ENCODE measurements at places on chromosomes 6 and 20.
A peak's percentile ranks its signal among the peaks of the same experiment; 100 is the strongest.

DNA sequence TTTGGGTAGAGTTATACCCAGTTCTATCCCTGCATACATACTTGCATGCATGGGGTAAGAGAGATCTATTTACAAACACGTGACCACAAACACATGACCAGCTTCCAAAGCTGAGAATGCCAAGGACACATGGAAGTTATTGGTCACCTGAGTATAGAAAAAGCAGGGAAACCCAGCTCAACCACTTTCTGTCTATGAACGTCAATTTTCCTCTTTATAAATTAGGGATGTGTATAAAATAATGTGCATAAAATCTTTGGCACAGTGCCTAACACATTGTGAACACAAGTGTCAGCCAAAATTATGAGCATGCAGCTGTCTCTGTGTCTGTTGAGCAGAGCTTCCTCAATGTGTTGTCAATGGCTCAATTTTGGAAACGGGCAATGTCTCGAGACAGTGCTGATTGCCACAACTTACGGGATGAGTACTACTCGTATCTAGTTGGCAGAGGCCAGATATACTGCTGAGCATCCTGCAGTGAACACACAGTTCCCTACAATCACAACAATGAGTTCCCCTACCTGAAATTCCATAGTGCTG is 44.9 kb downstream of the TPD52L1 start:
- no peak for DNase-seq
- H3K36me3 ChIP-seq: no peaks in the 10 kb centered on the region
- H3K4me3 ChIP-seq: no peak overlapping the region
- H3K27ac ChIP-seq: no peak overlapping the region

- DNase-seq: no peak
- no peak overlapping the region for H3K4me3 ChIP-seq
- no peak overlapping the region for H3K27ac ChIP-seq
- no peaks in the 10 kb centered on the region for H3K27me3 ChIP-seq
Observed at GRCh38 chr6:74409447-74409846, 713.4 kb downstream of the CD109 start.

DNA sequence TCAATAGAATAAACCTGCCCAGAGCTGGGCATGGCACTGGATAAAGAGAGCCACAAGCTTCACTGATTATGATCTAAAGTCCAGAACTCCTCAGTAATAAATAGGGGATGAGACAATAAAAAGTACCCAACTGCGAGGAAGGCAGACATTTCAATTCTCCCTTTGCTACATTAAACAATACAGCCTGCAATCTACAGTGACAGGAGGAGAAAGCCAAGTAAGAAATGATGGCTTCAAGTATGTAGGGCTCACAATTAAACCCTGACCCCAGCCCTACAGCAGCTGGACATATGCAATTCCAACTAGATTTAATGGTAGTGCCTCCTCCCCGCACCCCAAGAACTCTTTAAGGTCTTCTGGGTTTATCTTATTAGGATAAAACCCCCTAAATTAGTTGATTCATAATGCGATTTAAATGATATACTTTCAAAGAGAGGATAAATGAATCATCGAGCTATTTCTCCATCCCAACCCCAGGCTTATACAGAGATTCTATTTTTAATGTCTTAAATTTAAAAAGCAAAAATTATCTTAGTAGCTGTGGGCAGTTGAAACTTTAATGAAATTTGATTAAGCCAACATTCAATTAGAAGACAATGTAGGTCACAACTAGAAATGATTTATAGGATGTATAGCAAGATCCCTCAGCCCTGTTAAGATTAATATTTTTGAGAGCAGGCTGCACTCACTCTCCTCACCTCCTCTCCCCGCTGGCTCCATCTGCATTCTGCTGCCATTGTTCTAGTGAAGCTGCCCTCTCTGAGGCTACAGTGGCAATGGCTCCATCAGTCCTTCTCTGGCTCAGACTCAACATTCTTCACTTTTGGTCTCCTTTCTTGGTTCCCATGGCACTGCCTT is 57.1 kb downstream of the OGFRL1 start:
- no peak for DNase-seq
- H3K4me3 ChIP-seq: no peak overlapping the region
- no peaks in the 10 kb centered on the region for H3K27me3 ChIP-seq
- no peak overlapping the region for H3K27ac ChIP-seq
- no peaks in the 10 kb centered on the region for H3K4me1 ChIP-seq

GRCh38 chr6:169962604-169963469 is 211.4 kb downstream of the ERMARD start:
- DNase-seq: no peak
- H3K4me1 ChIP-seq: no peaks in the 10 kb centered on the region
- H3K27ac ChIP-seq: no peak overlapping the region

DNA sequence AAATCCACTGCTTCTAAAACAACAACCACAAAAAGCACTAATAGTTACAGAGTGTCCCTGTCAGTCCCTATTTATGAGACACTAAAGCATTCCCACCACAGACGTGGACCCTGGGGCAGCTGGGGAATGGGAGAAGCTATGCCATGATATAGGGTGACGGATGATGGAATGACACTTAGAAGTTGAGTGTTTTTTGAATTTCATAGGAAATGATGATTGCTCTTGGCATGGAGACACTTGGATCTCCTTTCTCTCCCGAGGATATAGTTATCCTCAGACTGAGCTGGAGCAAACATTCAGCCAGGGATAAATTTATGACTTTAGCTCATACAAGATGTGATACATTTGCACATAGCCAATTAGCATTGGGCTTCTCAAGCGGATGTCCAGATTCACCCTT is 151.2 kb downstream of the EDN3 start:
- no peak overlapping the region for H3K27ac ChIP-seq
- DNase-seq: no peak
- no peak overlapping the region for H3K4me3 ChIP-seq
- H3K27me3 ChIP-seq: no peaks in the 10 kb centered on the region

DNA sequence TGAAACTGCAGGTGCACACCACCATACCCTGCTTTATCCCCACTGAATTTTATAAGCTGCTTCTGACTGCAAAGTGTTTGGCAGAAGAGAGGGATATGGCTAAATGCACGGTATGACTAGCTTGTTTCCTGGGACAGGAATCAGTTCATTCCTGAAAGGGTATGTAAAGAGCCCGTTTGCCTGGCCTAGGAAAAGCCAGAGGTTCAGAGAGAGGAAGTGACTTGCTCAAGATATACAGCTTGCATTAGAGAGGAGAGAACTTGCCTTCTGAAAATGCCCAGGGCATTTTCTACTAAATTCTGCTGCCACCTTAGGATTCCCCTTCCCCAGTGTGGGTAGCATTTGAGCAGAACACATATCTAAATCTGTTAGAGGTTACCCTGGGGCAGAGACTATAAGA is 683 bp upstream of the GCNT2 start:
- no peaks in the 10 kb centered on the region for H3K36me3 ChIP-seq
- H3K27ac ChIP-seq: peak overlapping the region; percentile 90
- no peak for DNase-seq
- H3K4me3 ChIP-seq: peak overlapping the region; percentile 33
- H3K4me1 ChIP-seq: peaks cover 33% of the 10 kb centered on the region

DNA sequence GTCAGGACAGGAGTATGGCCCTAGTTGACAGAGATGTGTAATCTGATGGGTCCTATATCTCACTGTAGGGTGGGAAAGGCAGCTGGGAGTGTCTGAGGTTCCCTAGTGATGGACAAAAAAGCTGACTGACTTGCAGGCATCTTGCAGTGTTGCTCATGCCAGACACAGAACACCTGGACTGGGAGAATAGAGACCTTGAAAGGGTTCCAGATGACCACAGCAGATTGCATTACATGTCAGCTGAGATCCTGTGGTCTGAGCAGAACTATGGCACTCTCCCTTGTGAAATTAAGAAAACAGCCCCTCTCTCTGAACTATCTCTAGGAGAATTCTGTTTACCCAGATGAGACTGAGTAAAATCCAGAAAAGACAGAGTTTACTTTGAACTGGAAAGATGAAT is 212.6 kb upstream of the MAN1A1 start:
- no peak overlapping the region for H3K4me3 ChIP-seq
- no peaks in the 10 kb centered on the region for H3K27me3 ChIP-seq
- DNase-seq: no peak
- H3K4me1 ChIP-seq: no peaks in the 10 kb centered on the region
- H3K36me3 ChIP-seq: no peaks in the 10 kb centered on the region
- H3K27ac ChIP-seq: no peak overlapping the region

DNA sequence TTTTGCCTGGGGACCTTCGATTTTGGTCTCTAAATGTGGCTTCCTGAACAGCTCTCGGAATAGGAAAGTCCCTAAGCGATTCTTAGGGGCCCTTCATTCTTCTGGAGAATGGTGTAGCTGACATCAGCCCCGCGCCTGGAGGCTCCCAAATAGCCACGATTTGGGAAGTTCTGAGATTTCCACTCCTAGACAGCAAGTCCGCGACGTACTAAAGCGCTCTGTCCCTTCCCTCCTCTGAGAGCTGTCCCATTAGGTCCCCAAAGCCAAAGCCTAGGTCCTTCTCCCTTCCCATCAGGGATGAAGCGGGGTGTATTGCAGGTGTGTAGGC is 756 bp downstream of the MOXD1 start:
- no peak for DNase-seq
- no peaks in the 10 kb centered on the region for H3K36me3 ChIP-seq
- H3K27me3 ChIP-seq: peaks cover 2% of the 10 kb centered on the region
- peak overlapping the region; percentile 78 for H3K4me3 ChIP-seq
- no peak overlapping the region for H3K27ac ChIP-seq
- H3K4me1 ChIP-seq: no peaks in the 10 kb centered on the region

- 0 out of 2 replicates have a peak, but pooled peaks cover 5% of the 10 kb centered on the region for H3K4me1 ChIP-seq
- no peaks in the 10 kb centered on the region for H3K27me3 ChIP-seq
- peak; percentile 39 for DNase-seq
- H3K36me3 ChIP-seq: peaks cover 10% of the 10 kb centered on the region
- peak overlapping the region; percentile 9 for H3K27ac ChIP-seq
Observed at GRCh38 chr20:32445539-32446273, 87.6 kb downstream of the ASXL1 start.

DNA sequence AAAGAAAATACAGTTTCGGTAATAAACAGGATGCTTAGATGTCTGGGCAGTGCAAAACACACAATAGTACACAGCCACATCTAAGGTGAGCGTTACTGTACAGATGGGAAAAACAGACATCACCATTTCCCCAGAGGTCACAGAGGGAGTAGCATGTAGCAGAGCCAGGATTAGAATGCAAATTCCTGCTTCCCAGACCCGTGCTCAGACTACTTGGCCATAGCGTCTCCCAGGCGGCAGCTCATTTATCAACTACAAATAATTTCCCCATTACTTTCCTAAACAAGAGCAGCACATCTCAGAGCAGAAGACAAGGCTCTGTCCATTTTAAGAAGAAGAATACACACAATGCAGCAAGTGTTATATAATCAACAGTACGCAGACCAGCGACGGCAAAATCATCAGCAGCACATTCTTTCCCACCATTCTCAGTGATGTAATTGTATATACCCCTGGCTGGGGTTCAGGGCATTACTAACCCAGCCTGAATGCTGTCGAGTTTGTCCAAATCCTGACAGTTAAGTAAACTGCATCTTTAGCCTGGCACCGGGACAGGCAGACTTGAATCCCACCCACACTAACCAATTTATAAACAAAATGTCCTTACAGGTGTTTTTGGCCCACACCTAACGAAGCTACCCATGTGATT is 61.9 kb downstream of the CNKSR3 start:
- DNase-seq: no peak
- no peak overlapping the region for H3K27ac ChIP-seq
- H3K36me3 ChIP-seq: no peaks in the 10 kb centered on the region
- 0 out of 2 replicates have a peak, but pooled peaks cover 5% of the 10 kb centered on the region for H3K4me1 ChIP-seq

- H3K4me1 ChIP-seq: peaks cover 23% of the 10 kb centered on the region
- H3K4me3 ChIP-seq: no peak overlapping the region
- no peaks in the 10 kb centered on the region for H3K36me3 ChIP-seq
- no peak for DNase-seq
Observed at GRCh38 chr20:10537850-10538480, 102.9 kb downstream of the SLX4IP start.

DNA sequence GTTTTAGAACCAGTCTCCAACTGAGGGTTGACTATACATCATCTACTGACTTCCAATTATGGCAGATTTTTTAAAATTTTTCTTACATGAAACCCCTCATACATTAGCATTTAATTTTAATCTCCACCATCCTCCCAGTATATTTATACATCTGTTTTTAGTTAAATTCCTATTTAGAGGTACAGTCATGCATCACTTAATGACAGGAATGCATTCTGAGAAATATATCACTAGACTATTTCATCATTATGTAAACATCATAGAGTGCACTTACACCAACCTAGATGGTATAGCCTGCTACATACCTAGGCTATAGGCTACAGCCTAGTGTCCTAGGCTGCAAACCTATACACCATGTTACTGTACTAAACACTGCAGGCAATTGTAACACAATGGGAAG is 316.7 kb upstream of the MARCKS start:
- no peaks in the 10 kb centered on the region for H3K36me3 ChIP-seq
- no peaks in the 10 kb centered on the region for H3K27me3 ChIP-seq
- no peak overlapping the region for H3K27ac ChIP-seq

DNA sequence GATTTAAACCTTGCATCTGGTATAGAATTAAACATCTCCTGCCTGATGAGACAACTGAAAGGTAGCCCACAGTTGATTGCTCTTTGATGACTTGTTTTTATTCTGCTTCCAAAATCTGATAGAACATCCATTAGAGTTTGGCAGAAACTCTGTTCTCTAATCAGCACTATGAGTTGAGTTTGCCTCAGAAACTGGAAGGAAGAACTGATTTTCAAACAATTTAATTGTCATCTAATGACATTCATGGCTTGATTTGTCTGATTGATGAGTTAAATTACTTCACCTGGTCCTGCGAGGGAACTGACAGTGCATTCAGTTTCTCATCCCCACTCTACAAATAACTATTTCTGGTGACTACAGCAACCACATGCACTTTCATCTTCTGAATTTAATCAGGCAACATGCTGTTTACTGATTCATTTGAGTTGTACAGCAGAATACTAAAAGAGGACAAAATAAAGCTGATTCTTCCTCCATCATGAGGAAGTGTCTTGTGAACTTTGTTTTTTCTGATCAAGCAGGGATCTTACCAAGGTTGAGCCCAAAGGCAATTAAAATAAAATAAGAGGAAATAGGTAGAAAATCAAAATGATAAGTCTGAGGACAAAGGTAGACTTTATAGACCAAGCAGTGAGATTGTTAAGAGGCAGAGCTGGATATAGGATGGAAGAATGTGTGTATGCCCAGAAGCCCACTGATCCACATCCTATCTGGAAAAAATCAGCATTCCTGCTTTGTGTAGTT is 15.7 kb upstream of the MRAP2 start:
- H3K4me3 ChIP-seq: no peak overlapping the region
- no peak overlapping the region for H3K27ac ChIP-seq

DNA sequence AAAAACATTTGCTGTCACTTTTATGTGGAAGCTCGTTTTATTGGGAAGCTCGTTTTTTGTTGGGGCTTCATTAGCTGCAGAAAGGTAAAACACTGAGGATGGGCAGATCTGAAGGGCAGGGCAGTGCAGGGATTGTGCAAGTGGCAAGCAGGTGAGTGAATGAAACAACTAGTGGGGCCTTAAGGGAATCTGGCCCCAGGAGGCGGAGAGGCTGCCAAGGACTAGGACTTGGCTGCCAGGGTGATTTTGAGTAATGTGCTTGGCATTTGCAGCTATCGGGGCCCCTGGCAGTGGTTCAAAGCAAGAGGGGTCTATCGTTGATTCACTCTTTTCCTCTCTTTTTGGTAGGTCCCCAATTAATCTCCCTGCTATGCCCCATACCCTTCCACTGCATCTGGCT is 11.5 kb downstream of the IL22RA2 start:
- no peak overlapping the region for H3K4me3 ChIP-seq
- no peak overlapping the region for H3K27ac ChIP-seq
- no peak for DNase-seq
- H3K36me3 ChIP-seq: no peaks in the 10 kb centered on the region

GRCh38 chr6:72798196-72798595 is 176.3 kb downstream of the KCNQ5 start:
- no peaks in the 10 kb centered on the region for H3K4me1 ChIP-seq
- no peak overlapping the region for H3K27ac ChIP-seq
- no peak for DNase-seq
